ENCODE measurements at places on chromosomes 3 and 15.

DNA sequence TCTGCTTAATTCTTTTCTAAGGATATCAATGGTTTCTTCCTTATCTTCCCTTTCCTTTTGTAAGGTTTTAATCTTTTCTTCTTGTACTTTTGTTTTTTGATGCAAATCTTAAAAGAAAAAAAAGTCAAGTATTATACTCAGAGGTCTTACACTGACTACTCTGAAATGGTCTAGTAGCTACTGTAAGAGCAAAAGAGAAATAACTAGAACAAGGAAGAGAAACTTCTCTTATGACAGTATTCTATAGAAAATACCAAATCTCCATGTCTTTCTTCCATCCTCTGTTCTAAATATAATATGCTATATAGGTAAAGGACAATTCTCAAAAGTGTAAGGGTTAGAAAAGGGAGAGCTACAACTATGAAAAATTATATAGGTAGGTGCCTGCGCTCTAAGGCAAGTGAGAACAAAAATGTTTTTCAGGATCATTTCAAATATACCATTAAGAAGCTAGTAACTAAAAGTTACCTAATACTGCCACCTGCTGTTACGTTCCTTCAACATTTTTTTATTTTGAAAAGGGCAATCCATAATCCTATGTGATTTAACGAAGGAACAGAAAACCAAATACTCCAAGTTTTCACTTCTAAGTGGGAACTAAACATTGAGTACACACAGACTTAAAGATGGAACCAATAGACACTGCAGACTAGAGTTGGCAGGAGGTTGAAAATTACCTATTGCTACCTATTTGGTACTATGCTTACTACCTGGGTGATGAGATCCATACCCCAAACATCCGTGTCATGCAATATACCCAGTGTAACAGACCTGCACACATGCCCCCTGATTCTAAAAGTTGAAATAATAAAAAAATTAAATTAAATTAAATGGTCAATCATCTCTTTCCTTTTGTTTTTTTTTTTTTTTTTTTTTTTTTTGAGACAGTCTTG is 36.7 kb downstream of the CIP2A start:
- peak; percentile 61 for DNase-seq

- DNase-seq = no peak
Measured at GRCh38 chr15:76576523-76577279, 240.1 kb downstream of the ISL2 start.

DNA sequence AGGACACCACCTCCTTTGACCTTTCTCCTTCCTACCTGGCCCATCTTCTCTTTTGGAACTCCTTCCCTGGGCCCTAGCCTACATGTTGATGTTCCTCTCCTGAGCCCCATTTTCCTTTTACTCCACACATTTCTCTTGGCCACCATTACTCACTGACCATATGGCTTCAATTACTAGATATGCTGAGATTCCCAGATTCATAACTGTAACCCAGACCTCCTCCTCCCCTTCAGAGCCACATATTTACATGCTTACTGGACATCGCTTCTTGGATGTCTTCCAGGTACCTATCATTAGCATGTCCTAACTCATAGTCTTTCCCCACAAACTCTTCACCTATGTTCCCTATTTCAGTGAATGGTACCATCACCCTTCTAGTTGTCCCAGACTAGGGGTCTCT is 24.4 kb upstream of the TRIM59 start:
- no peak for DNase-seq

DNA sequence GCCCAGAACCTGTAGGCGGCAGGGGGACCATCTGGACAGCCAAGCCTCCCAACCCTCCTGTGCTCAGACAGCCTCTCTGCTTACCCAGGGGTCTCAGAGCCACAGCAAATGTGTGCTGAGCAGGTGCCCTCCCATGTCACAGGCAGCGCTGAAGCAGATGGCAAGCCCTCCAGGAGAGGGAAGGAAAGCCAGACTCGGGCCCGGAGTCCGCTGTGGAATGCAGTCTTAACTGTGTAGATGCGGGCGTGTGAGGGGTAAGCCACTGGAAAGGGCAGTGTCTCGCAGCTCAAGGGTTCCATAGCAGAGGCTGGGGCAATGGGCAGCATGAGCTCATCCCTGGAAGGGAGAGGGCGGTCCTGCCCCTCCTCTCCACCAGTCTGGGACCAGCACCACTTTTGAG is 45.6 kb downstream of the UMPS start:
- DNase-seq = peak; percentile 95

DNA sequence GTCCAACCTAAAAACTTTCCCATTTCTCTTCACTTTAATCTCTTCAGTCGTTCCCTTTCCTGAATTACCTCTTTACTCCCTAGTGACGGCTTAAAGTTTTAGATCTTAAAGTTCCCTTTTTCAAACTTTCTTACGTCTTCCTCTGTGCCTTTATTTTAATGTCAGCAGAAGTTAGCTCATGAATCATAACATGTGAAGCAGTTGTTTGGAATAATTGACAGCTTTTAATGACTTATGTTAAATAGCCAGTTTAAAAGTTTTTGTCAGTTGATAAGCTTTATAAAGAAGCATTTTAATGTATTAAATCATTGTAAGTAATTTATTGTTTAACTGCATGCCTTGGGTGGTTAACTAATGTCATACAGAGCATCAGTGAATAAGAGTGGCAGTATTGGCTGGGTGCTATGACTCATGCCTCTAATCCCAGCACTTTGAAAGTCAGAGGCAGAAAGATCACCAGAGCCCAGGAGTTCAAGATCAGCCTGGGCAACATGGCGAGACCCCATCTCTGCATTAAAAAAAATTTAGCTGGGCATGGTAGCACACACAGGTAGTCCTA is 33.9 kb downstream of the PIK3CA start:
- DNase-seq = no peak

- no peak for DNase-seq
Measured at GRCh38 chr15:38740206-38740605, 175.6 kb upstream of the RASGRP1 start.

DNA sequence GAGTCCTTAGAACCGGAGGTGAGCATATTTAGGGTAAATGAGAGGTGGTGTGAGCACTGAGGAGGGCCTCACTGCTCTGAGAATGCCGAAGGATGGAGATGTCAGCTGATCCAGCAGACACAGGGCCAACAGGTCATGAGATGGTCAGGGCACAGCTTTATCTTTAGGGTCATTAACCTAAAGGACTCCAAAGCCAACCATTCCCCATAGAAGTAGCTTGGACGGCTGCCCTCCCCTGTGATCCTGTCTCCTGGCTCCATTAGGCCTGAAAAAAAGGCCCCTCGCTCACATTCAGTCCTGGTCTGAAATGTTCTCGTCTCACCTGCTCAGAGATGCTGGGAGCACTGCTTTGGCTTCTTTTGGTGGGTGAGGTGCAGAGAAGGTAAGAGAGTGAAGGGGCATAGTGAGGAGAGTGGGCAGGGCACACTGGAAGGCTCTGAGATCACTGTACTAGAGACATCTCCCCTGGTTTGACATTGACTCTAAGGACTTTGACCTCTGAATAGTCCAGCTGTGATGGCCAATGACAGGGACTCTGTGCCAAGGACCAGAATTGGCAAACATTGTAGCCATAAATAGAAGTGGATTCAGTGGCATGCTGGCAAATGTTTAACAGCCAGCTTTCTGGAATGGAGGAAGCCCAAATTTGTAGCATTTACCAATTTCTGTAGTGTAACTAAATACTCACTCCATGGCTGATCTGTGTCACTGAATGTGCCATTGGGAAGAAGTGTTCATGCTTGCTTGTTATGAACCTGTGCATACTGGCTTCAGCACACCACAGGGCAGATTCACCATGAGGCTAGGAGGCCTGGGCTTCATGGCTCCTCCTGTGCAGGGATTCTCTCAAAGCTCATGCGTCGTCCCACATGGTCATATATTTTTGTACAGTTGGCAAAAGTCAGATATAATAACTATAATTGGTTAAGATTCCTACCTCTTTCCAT is 76.2 kb upstream of the MRPS22 start:
- DNase-seq = no peak

GRCh38 chr3:131454501-131454900 is 48.3 kb downstream of the MRPL3 start:
- DNase-seq = no peak

DNA sequence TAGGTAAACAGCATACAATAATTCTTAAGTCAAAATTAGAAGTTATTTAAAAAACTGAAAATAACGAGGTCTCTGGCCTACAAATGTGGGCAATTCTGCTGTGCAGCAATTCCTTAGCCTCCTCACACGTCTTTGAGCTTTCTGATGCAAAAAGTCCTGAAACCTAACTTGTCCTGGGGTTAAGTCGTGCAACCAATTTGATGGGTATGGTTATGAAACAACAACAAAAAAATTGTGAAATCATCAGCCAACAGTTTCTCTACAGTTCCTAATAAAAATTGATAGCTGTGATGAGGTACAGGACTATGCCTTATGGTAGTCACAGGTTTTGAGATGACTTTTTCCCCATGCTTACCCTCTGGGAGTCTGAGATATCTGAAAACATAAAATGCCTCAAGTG is 6.5 kb upstream of the GLB1 start:
- no peak for DNase-seq

GRCh38 chr3:168341192-168341815 is 245.6 kb upstream of the GOLIM4 start:
- DNase-seq = no peak

DNA sequence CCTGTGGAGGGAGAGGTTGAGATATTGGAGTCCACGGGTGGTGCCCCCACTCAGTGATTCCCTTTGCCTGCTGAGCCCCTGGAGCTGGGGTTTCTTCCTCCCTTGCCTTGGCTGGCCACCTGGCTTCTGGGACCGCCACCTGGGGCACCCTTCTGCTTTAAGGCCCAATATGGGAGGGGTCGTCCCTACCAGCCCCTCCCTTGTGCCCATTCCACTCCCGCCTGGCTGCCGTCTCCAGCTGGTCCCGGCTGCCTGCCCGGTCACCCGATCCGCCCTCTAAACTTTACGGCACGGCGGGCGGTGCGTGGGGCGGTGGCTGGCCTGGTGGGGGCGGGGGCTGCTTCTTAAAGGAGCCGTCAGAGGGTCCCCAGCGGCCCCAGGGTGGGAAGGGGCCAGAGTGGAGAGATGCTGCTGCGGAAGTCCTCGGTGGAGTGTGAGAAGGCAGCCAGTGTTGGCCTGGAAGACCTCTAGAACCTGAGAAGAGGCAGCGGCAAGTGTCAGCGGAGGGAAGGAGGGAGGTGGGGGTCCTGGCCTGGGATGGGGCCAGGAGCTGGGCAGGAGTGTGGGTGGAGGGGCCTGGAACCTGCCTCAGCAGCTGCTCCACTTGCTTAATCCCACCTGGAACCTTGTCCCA is 1.6 kb upstream of the SEMA3B start:
- no peak for DNase-seq

GRCh38 chr3:4494895-4495264 is 1.7 kb downstream of the ITPR1 start:
- DNase-seq = no peak
